ENCODE measurements at places on chromosomes 12 and 14.

- no peak for DNase-seq
Measured at GRCh38 chr12:105256921-105257320, 20.9 kb upstream of the APPL2 start.

DNA sequence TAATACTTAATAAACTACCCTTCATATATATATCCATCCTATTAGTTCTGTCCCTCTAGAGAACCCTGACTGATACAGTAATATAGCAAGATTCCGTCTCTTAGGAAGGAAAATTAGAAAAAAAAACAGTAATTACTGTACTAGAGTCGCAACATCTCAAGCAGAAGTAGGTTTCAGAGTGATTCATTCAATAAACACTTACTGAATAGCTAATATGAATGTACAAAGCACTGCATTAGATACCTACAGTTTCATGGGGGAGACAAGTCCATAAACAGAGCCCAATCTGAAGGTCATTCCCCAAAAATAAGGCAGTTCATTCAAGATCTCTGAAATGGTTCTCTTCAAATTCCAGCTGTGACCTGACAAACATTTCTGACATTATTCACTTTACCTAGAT is 9.9 kb downstream of the CERS5 start:
- DNase-seq, result no peak

DNA sequence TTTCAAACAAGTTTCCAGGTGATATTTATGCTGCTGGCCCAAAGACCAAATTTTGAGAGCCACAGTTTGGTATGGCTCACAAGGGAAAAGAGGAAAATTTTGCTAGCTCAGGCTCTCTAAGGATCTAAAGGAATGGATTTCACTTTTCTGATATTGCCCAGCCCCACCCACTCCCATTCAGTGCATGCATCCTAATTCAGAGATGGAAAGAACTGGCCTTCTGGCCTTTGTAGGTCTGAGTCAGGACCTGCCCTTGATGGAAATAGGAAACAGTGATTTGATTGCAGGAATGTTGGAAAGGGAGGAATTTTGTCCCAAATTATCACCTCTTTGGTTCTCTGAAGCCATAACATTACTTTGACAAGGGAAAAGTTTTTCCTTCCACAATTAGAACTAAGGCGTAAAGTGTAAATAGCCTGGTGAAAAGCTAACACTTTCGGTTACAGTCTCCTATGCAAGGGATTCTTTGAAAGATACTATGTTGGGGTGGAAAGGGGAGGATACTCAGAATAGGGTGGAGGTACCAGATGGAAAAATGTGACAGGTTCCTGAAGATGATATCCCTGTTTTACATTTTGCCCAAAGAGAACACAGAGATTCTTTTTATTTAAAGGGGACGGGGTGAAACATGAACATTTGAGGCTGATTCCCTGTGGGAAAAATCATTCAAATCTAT is 11.1 kb downstream of the ZNF641 start:
- DNase-seq, result no peak

DNA sequence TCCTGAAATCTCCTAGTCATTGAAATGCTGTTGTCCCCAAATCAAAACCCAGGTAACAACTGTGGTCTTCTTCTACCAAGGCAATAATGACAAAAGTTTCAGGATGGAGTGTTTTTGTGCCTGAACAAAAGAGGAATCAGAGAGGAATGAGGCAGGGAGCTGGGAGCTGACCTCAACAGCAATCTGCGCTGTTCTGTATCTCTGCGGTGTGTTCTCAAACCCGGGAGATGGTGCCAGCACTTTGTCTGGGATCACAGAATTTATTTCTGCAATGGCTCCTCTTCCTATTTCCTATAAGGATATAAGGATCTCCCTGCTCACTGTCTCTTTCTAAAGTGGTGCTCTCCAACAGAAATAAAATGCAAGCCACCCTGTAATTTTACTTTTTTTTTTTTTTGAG is 449 bp upstream of the GLT8D2 start:
- no peak for DNase-seq

Data from KBM-7 (cell line).